ENCODE measurements at places on chromosomes 1 and 21.
A peak's percentile ranks its signal among the peaks of the same experiment; 100 is the strongest.

GRCh38 chr1:219917281-219917680 lies 11.1 kb downstream of the SLC30A10 start:
- DNase-seq: no peak

- no peak for DNase-seq
Measured at GRCh38 chr1:51301152-51301843, 29.1 kb downstream of the TTC39A start.

- DNase-seq: no peak
Measured at GRCh38 chr1:33272930-33273329, 16.6 kb downstream of the ZNF362 start.

- no peak for DNase-seq
Measured at GRCh38 chr1:234550341-234551031, 59.5 kb downstream of the IRF2BP2 start.

DNA sequence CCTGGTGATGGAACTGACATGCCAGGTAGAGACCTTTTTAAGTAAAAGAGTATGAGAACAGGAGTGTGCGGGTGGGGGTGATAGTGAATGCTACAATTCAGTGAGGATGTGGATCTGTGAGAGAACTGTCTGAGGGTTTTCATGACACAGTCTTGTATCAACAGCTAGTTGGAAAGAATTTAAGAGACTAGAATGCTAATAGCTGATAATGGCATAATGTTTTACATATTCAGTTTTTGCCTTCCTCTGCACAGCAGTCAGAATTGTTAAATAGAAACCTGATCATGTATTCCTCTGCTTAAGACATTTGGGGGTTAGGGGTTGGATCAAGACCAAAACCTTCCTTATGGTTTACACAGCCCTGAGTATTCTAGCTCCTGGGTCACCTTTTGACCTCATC lies 152.8 kb upstream of the ZRANB2 start:
- no peak for DNase-seq

GRCh38 chr1:217687511-217687910 lies 56.4 kb downstream of the SPATA17 start:
- no peak for DNase-seq

- no peak for DNase-seq
Measured at GRCh38 chr1:15950763-15951295, 25.1 kb downstream of the ZBTB17 start.

DNA sequence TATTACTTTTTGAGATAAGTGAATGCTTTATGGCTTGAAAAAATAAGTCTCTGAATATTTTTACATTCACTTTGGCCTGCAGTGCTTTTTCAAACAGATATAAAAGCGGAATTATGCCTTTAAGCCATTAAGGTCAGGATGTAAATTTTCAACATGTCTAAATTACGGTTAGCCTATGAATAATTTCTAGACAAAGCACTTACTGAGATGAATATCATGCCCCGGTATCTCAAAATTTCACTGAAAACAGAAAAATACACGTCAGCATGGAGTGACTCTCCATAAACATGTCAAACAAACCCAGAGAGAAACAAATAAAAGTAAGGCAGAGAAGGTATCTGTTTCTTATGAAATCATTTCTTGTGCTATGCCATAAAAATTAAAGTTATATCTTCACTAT lies 853.9 kb downstream of the KCNT2 start:
- DNase-seq: no peak

- DNase-seq: no peak
Measured at GRCh38 chr1:39129514-39129913, 75.0 kb upstream of the MACF1 start.

GRCh38 chr1:83839566-83840173 lies 159.3 kb downstream of the TTLL7 start:
- no peak for DNase-seq

DNA sequence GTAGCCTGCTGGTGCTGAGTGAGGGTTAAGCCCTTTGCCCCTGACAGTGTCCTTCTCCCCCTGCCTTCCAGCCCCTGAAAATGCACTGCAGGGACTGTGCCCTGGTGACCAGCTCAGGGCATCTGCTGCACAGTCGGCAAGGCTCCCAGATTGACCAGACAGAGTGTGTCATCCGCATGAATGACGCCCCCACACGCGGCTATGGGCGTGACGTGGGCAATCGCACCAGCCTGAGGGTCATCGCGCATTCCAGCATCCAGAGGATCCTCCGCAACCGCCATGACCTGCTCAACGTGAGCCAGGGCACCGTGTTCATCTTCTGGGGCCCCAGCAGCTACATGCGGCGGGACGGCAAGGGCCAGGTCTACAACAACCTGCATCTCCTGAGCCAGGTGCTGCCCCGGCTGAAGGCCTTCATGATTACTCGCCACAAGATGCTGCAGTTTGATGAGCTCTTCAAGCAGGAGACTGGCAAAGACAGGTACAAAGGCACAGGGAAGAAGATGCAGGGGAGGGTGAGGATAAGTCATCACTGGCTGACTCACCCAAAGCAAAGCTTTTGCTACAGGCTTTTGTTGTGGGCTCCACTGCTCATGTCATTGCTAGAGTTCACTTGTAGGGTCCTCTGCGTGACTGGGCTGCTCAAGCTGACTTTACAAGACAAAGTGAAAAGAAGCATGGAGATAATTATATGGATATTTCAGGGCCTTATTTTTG lies 174.9 kb downstream of the PIGK start:
- DNase-seq: no peak

DNA sequence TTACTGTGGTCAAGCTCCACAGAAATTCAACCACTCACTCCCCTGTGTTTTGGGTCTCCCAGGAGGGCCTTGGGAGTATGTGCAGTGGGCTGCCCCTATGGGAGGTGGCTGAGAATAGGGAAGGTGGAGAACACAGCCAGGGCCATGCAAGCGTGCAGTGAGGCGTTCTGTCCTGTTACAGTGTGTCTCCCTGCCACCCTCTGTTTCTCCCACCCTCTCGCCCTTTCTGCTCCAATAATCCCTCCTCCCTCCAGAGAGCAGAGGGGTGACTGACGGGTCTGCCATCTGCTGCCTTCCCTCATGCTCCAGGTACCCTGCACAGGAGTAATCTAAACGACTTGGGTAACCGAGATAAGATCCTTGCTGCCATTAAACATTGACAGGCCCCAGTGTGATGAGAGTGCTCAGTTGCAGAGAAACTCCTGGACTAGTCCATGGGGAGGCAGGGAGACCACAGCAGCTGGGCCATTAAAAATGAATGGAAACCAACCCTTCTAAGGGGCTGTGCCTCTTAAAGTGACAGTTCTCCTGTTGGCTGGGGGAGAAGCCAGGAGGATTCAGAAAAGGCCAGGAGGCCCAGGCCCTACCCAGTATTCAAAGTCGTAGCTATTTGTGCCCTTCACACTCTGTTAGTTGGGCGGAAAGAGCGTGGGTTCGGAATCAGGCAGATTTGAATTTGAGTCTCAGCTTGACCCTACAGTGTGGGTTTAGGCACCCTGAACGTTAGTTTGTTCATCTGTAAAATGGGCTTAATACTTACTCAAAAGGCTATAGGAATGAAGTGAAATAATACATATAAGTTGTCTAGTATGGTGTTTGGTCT lies 22.4 kb upstream of the BTG2 start:
- DNase-seq: no peak

DNA sequence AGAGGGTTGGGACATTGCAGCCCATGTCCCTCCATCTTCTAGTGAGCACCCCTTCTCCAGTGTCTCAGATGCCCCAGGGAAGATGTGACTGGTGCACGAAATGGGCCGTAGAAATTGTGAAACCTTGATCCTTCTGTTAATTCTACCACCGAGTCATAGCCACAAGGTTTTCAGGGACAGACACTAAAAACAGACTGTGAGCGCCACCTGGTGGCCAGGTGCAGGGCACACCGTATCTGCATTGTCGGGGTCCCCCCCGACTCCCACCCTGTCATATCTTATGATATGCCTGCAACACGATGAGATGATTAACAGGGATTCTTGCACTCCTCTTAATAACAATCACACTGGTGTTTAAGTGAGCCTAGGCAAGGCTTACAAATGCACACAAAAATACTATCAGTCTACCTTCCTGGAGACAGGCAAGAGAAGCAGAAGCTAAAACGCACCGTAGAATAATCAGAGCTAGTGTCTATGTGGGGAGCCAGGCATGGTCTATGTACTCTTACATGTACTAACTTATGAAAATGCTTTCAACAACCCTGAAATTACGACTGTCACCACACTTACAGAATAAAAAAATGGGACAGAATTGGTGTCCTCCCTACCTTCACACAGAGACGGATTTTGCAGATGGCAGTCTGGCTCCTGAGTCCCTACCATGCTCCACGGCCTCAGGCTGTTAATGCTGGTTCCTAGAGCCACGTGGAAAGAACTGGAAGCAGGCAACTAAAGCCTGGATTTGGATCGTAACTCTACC lies 57.9 kb downstream of the FHAD1 start:
- DNase-seq: peak; percentile 74

- DNase-seq: no peak
Measured at GRCh38 chr1:6028042-6028850, 17.4 kb upstream of the KCNAB2 start.

DNA sequence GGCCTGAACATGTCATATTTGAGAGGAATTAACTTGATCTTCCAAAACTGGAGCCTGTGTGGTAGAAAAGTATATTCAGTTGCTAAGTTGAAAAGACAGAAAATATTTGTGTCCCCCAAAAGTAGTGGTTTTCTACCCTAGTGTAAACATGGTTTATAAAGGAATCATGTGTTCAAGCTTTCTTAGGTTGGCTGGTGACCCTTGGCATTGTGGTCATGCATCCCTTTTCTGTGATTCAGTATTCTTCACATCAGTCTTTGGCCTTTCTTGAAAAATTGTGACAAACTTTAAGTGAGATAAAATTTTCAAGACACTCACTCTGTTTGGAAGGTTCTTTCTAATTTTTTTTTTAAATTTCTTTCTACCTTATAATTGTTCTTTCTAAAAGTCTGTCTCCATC lies 193.2 kb downstream of the DHRS3 start:
- DNase-seq: no peak

DNA sequence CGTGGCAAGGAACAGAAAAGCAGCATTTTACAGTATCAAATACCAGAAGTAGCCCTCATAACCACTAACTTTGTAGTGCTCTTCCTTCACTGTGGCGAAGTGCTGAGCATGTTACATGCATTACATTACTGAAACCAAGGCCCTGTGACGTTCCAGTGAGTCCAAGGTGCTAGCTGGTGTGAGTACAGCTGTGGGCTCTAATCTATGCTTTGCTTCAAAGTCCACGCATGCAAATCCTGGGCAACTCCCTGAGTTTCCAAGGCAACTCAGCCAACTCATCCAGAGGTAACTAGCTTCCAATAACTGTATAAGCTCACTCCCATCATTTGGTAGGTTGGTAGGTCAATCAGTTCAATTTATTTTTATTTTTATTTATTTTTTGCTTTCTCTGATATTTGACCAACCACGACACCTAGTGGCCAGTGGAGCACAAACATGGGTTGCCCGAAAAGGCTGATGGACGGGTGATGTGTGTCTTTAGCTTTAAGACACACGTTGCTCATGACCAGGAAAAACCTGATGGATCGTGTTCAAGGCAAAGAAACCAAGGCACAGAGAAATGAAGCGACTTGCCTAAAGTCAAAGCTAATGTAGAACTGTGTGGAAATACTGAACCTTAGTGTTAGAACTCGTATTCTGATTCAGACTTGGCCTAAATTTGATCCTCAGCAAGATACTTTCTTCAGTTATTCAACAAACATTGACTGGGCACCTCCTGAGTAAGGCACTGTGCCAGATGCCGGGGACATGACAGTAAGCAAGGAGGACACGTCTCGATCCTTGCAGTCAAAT lies 73.0 kb downstream of the GNG12 start:
- peak; percentile 51 for DNase-seq

DNA sequence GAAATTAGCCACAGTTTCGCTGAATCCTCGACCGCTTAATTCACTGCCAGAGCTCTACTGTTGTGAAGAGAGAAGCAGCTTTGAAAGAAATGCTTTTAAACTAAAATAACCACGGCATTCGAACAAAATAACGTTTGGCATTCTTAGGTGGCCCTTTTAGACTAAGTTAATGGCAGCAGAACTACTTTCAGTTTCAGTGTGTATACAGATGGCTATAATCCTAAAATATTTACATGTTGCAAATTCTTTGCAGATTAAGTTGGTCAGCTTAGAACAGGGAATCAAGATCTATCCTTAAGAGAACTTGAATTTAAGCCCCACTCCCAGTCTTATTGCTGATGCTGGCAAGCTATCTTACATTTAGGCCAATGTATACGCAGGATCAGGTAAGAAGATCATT lies 62.7 kb downstream of the ADSS2 start:
- no peak for DNase-seq

DNA sequence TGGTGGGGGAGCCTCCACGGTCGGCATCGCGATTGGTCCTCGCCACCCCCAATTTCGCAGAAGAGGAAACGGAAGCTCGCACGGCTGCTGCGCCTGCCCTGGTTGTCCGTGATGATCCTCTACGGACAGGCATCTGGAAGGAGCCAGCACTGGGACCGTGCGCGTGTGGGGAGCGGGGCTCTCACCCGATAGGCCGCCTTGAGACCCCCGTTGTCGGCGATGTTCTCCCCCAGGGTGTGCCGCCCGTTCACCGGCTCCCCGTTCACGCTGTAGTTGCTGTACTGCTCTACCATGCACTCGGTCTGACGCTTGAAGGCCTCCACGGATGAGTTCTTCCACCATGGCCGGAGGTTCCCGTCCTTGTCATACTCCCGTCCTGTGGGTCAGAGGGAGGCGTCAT lies 48.4 kb upstream of the EIF4G3 start:
- no peak for DNase-seq

GRCh38 chr1:51636191-51636590 lies 19.3 kb downstream of the OSBPL9 start:
- DNase-seq: no peak

DNA sequence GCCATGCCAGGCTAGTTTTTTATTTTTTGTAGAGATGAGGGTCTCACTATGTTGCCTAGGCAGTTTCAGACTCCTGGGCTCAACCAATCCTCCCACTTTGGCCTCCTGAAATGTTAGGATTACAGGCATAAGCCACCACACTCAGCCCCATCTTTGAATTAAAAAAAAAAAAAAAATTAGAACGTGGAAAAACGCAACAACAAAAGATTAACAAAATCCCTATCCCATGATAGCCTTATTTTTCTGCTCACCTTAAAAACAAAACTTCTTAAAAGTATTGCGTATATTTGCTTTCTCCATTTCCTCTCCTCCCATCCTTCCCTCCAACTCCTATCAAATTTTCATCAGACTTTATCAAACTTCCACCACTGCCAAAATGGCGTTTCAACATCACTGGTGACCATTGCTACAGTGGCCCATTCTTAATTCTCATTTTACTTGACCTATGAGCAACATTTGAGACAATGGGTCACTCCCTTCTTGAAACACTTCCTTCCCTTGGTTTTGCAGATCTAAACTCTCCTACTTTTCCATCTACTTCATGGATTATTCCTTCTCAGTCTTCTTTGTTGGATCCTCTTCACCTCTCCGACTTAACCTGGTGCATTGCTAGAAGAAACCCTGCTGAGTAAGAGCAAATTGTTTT lies 579 bp upstream of the ZNF684 start:
- DNase-seq: no peak

Measured in H9 (cell line).